Activated CD4-positive, alpha-beta T cell treated with anti-CD3 and anti-CD28 coated beads, Interleukin-2, amount 10 ng/mL, durations not matched to agents 7 days and 5 days (primary cell): ENCODE measurements at places on chromosomes 7 and 10. TPM values are rescaled to one million over a fixed set of nuclear protein-coding genes. Genes with fewer than 3 reads are reported as not detected.

GRCh38 chr10:72830625-72831024 lies 62.9 kb upstream of the OIT3 start:
- no peak for DNase-seq

DNA sequence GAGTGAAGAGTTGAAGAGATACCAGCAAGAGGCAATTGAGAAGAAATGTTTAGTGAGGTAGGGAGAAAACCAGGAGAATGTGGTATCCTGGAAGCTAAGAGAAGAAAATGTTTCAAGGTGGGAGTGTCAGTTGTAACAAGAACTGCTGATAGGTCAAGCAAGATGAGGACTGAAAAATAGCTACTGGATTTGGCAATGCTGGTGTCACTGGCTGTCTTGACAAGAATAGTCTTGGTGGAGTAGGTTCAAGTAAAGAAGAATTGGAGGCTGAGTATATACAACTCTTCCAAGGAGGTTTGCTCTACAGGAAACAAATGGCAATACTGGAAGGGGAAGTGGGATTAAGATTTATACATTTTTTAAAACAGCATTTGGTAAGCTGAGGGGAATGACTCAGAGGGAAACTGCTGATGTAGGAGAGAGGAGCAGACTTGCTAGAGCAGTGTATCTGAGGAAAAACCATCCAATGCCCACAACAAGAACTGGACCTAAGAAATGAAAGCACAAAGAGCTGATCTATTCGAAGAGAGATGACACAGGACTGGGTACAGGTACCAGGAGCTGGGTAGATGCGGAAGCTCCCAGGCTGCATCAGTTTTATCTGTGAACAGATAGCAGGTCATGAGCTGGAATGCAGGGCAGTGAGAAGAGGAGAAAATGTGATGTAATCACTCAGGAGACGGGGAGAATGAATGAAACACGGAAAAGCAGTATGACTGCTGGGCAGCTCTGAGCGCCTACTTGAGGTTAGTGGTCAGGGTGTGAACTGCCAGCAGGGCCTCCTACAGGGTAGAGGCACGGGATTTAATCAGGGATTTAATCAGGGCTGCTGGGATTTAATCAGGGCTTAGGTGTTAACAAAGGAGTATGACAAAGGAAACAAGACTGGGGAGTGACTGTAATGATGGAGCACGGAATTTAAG lies 34.5 kb downstream of the FAM25A start:
- no peak for DNase-seq

- no peak for DNase-seq
These were observed 18.9 kb downstream of the NCAPG2 start for GRCh38 chr7:158685693-158686092.

- no peak for DNase-seq
These were observed 151.0 kb downstream of the PLPP4 start for GRCh38 chr10:120607710-120608703.

- no peak for DNase-seq
These were observed 365.0 kb downstream of the KIF20B start for GRCh38 chr10:90066435-90066834.

- no peak for DNase-seq
These were observed 982.1 kb upstream of the MBL2 start for GRCh38 chr10:53754596-53755250.

GRCh38 chr7:93327006-93327633 lies 95.0 kb downstream of the VPS50 start:
- DNase-seq, result no peak

DNA sequence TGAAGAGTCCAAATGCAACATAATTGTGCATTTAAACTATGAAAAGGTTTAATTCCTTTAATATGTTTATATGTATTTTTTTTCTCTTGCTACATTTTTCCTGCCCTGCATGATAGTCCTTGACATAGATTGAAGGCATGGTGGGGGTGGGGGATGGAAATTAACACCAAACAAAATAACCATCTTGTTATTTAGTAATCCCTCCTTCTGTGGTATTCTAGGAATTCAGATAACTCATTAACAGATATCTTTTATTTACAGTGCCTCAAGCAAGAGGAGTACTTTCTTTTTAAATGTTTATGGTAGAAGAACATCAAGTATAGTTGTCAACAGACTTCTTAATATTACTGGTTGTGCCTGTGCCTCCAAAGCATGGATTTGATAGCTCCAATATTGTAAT lies 337.6 kb upstream of the SEMA3A start:
- no peak for DNase-seq

- no peak for DNase-seq
These were observed 27.4 kb upstream of the GOT1 start for GRCh38 chr10:99457813-99458212.

DNA sequence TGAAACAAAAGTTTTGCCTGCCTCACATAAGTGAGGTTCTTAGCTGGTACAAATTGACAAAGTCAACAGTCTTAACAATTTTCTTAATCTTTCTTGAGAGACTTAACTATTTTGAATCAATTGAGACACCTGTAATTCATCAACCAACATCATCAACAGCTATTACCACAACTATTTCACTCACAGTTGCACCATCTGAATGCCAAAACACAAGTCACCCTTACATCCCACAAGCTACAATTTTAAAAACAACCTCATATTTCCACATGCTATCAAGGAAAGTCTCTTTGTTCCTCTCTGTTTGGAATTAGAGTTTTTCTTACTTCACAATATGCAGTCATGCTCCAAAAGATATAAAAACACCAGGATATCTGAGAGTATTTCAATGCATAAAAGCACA lies 4.9 kb downstream of the SMURF1 start:
- no peak for DNase-seq

- DNase-seq, result no peak
These were observed 209.4 kb downstream of the CELF2 start for GRCh38 chr10:11227103-11227502.

GRCh38 chr10:99674762-99675161 lies 15.5 kb downstream of the ENTPD7 start:
- DNase-seq, result no peak

UTF1 gene
- total RNA-seq, result not detected

TMEM139 gene
- total RNA-seq, result 0.29 TPM

PRSS1 gene
- total RNA-seq, result not detected

LLCFC1 gene
- total RNA-seq, result not detected

BUD31 gene
- 94.2 TPM for total RNA-seq

PDCD11 gene
- 51.8 TPM for total RNA-seq

TMED4 gene
- 78.1 TPM for total RNA-seq

NODAL gene
- total RNA-seq, result not detected

LIPJ gene
- not detected for total RNA-seq

UPK3B gene
- total RNA-seq, result 1.5 TPM
